ENCODE measurements at places on chromosomes 5 and 9. TPM values are rescaled to one million over a fixed set of nuclear protein-coding genes. Genes with fewer than 3 reads are reported as not detected.

INSL4 gene
- total RNA-seq = not detected

BARX1 gene
- total RNA-seq = not detected

NELFB gene
- total RNA-seq = 55.6 TPM

GALNT12 gene
- total RNA-seq = not detected

SLC36A2 gene
- not detected for total RNA-seq

HBEGF gene
- 6.2 TPM for total RNA-seq
